ENCODE measurements at places on chromosomes 6 and 20.

DNA sequence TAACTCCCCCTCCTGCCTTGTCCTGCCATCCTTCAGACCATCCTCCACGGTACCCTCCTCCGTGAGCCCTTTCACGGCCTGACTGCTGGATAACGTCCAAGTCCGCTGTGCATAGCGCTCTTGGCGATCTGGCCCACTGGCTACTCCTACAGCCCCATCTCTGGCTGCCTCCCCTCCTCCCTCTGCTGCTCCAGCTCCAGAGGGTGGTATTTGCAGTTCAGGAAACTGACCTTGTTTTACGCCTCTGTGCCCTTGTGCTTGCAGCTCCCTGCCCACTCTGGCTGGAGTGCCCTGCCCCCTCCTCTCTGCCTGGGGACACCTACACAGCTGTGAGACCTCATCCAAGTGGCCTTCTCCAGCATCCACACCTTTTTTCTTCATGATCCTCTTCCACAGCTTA, 6.5 kb upstream of the RREB1 start:
- DNase-seq: no peak

- no peak for DNase-seq
These were observed 72.0 kb downstream of the OPRM1 start for GRCh38 chr6:154111025-154111424.

DNA sequence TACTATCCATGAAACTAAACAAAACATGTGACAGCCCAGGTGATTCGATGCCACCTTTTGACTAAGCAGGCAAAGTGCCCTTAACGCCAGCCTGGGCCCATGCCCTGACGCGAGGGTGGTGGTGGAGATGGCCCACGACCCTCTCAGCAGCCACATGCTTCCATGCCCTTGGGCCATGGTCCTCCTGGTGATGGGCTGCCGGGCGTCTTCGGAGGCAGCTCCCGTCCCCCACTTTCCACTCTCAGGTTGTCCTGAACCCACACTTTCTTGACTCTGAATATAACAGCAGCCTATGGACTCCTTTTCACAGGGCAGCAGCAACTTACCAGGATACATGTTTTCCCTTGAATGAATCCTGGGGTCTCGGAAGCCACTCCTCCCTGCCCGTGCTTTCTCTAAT, 33.6 kb downstream of the TMEM242 start:
- DNase-seq: no peak

- no peak for DNase-seq
These were observed 114.3 kb upstream of the PLEKHG1 start for GRCh38 chr6:150485161-150485958.
